Suppressor macrophage treated with lipopolysaccharide for 4 hours (primary cell): ENCODE measurements at places on chromosomes 6 and 20.

DNA sequence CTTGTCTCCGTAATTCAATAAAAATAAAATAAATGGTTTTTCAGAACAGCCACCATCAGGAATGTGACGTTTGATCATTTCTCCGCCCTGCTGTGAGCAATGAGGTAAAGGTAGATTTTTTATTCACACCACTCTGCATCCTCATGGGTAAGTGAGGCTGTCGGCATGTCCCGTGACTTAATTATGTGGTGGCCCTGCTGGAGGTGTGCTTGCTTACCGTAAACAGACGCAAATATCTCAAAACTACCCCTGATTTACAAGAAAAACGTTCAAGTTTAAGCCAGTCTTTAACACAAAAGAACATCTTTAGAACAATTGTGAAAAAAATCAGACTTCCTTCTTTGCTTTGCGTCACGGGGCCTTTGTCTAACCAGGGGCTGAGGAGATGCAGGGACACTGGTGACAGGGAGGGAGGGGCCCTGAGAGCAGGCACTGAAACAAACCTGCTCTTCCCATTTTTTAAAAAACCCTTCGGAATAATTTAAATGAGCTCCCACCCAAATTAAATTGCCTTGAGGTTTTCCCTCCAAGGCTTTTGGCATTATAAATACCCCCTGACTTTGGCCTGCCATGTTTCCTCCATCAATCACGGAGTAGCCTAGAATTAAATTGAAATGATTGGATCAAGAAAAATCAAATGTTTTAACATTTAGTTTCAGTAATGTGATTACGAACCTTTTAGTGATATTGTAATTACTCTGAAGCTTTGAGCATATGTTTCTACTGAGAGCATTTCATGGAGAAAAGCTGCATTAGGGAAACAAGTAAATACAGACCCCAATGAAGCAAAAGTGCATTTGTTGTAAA lies 13.4 kb downstream of the PRKN start:
- no peak for DNase-seq

DNA sequence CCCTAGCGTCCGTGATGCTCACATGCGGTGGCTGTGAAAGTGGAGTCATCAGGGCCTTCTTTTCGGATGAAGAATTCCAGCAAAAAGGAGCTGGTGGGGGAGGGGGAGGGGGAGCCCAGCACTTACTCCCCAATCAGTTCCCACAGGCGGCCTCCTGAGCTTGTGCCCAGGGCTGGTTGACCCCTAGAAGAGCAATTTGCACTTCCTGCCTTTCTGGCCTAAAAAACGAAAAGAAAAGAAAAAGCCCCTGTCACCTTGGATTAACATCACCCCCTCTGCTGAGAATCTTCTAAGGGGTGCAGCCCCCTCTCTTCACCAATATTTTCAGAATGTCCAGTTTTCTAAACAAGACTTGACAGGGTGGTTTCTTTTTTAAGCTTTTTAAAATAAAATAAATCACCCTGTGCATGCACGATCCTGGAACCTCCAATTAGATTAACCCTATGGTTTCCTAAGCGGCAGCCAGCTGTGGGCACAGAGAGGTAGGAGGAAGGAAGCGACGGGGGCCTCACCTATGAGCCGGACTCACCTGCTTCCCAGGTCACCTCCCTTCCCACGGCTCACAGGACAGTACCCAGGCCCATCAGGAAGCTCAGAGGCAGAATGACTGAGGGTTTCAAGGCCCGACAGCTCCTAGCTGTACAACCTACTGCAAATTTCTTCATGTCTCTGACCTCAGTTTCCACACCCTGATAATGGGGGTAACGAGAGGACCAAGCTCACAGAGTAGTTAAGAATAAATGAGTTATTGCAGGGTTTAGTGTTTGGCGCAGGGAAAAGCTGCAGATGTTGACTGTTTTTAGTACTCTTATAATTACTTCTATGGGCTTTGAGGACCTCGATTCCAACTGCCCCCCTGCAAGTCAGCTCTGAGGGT lies 10.5 kb upstream of the TGM2 start:
- no peak for DNase-seq

- DNase-seq, result peak; percentile 33
Measured at GRCh38 chr20:20752712-20753111, 40.3 kb upstream of the RALGAPA2 start.

GRCh38 chr20:14434384-14435136 lies 97.1 kb upstream of the FLRT3 start:
- no peak for DNase-seq

DNA sequence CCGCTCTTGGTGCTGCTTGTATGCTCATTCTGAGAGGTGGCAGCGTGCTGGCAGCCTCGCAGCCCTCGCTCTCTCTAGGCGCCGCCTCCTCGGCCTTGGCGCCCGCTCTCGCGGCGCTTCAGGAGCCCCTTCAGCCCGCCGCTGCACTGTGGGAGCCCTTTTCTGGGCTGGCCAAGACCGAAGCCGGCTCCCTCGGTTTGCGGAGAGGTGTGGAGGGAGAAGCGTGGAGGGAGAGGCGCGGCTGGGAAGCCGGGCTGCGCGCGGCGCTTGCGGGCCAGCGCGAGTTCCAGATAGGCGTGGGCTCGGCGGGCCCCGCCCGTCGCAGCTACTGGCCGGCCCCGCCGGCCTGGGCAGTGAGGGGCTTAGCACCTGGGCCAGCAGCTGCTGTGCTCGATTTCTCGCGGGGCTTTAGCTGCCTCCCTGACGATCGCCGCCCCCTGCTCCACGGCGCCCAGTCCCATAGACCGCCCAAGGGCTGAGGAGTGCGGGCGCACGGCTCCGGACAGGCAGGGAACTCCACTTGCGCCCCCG lies 19.5 kb upstream of the FAM8A1 start:
- DNase-seq, result peak; percentile 18

- DNase-seq, result no peak
Measured at GRCh38 chr20:43186312-43186711, 3.4 kb downstream of the PTPRT start.

GRCh38 chr6:128767705-128768104 lies 115.2 kb upstream of the LAMA2 start:
- DNase-seq, result no peak

DNA sequence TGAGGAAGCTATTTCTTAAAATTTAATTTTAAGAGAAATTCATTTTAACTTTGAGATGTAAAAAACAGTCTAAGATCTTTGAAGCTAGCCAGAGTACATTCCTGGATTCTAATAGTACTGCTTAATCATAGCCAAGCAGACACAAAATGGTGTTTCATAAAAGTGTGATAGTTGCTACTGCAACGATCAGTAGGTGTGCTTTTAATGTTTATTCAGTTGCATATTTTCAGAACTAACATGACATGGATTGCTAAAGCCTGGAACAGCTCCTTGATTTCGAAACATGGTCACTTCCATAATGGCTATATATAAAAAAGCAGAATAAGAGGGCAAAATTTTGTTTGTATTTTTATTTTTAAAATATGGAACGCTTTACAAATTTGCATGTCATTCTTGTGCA lies 35.5 kb downstream of the SESN1 start:
- peak; percentile 38 for DNase-seq

DNA sequence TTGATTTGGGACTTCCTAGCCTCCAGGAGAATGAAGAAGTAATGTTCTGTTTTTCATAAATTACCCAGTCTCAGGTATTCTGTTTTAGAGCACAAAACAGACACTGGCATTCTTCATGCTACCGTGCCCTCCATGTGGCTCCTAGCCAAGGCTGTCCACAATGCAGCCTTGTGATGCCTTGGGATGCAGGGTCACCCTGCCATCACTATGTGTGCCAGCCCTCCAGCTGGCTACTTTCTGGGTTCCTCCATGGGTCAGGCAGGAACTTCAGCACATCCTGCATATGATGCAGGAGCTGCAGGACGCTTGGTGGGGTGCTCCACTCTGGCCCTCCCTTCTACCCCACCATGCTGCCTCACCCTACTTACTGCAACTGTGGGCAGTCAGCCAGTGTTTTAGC lies 38.0 kb upstream of the FAM50B start:
- no peak for DNase-seq

DNA sequence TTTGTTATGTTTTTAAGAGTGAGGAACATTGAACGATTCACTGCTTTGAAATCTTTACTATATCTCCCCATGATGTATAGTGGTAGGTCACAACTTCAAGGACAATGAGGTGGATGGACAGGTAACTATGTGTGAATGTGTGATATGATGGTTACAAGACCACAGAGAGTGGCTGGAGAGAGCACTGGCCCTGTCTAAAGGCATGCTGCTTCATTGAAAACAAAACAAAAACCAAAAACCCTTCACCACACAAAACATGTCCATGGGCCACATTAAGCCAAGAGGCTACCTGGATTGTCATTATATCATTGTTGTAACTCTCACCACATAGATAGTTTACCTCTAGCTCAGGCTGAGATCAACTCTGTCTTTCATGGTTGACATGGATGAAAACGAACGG lies 180.6 kb upstream of the TENT5A start:
- DNase-seq, result no peak

DNA sequence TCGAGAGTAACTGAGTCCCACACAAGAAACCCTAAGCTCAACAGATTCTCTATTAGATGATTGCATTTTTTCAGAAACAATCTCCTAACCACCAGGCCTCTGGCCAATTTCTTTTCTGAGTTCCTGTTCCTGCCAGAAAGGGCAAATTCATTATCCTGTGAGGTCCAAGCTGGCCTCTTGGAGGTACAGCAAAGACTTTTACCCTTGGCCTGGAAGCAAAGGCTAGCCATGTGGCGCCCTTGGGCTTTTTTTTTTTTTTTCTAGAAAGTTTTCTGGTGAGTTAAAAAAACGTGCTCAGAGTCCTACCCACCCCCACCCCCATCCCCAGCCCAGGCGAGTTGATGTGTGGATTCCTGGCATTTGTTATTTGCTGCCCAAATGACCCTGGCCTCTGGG lies 59.0 kb upstream of the EEF1A1 start:
- peak; percentile 62 for DNase-seq

DNA sequence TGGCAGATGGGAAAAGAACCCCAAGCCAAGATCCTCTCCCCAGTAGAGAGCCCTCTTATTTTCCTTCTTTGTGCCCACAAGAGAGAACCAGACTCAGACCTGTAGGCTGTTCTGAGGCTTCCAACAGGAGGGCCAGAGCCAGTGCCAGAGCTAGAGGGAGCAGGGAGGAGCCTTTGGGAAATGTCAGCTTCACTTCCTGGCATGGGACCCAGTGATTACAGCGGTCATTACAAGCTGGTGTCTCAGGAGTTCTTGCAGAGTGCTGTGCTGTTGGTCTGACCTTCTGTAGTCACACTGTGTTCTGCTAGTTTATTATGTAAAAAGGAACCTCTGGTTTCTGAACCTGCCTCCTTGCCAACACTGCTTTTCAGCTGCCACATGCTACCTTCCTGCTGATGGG lies 38.9 kb downstream of the STK35 start:
- DNase-seq, result peak; percentile 26

DNA sequence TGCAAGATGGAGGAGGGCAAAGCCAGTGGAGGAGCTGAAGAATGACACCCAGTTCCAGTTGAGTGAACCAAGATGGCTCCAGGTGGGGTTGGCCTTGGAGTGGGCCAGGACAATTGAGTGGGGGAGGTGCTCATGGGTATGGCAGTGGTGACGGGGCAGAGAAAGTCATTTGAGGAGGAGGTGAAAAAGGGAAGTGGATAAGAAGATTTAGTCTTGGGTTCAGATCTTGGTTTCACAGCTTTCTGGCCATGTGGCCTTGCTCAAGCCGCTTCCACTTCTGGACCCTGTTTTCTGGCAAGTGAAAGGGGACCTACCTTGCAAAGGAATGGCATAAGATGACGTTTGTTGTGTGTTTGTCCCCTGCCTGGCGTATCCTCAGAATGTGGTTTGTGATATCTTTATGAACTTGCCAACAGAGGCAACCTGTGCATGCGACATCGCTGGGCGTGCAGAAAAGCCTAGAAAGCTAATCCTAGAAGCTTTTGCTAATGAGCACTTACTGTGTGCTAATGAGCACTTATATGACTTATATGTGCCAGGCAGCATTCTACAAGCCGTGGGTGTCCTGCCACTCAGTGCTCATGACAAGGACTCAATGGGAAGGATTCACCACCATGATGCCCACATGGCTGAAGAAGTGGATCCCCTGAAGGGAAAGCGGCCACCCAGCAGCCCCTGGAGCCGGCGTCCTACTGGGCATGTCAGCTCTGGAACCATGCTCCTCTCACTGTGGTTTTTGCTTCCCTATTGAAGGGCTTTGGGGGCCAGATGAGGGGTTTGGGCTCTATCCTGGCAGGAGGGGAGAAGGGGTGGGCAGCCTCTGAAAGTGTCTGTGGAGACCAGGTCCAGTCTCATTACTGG lies 23.6 kb upstream of the STX16 start:
- DNase-seq, result no peak

GRCh38 chr6:12608874-12609273 lies 107.7 kb upstream of the PHACTR1 start:
- no peak for DNase-seq

DNA sequence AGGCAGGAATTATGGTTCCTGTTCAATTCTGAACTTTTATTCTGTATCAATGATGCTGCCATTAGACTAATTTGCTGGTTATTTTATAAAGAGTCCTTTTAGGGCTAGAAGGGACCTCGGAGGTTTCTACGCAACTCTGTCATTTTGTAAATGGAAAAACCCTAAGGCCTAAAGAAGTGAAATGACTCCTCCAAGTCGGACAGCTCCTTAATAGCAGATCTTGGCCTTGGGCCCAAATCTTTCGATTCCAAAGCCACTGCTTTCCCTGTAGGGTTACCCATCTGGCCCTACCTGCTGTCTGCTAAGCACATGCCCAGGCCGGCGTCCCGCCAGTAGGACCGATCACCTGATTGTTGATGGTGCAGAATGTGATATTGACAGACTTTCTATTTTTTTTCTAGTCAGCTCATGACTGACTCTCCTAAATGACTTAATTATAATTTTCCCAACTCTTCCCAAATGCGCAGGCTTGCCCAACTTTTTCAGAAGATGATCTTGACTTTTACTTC lies 40.2 kb downstream of the PLEKHG1 start:
- no peak for DNase-seq

DNA sequence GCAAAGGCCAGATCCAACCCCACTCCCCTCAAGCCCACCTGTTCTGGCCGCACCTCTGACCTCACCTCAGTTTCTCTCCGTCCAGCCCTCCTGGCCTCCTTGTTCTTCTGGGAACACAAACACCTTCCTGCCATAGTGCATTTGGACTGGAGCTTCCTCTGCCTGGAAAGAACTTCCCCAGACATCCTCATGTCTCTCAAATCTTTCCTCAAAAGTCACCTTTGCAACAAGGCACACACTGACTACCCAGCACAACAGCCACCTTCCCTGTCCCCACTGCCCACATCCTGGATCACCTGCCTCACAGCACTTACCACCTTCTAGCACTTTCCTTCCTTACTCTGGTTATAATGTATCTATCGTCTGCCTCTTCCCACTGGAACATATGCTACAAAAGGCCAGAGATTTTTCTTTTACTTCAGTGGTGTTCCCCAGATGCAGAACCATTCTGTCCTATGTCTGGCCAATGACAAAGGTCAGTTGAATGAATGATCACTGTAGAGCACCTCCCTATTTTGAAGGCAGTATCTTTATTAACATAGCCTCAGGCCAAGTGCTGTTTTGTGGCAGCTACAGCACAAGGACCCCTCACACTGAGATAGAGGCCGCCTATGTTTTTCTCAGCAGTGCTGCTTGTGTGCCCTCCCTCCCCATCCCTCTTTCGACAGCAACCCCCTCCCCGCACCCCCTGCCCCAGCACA lies 4.1 kb downstream of the HLA-B start:
- DNase-seq, result no peak

- DNase-seq, result peak; percentile 66
Measured at GRCh38 chr6:21164768-21165326, 428.7 kb upstream of the SOX4 start.
